ENCODE measurements at places on chromosomes 11 and 22. TPM values are rescaled to one million over a fixed set of nuclear protein-coding genes. Genes with fewer than 3 reads are reported as not detected.

GRCh38 chr11:85089654-85090053, 537.5 kb downstream of the DLG2 start:
- no peak for DNase-seq

DNA sequence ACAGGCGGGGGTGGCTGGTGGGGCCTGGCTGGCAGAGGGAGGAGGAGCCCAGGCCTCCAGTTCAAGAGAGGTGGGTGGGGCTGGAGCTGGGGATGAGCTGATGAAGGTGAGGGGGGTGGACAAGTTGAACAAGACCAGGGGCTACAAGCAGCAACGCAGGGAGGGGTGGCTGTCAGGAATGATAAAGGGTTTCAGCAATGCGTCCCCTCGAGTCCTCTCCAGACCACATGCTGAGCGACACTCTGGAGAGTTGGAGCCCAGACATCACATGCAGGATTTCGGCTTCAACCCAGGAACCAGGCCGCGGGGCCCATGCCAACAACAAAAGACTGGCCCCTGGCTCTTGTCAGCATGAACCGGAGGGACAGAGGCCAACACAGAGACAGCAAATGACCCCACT, 480.3 kb downstream of the BRD1 start:
- no peak for DNase-seq

GRCh38 chr22:44424867-44425693, 73.0 kb downstream of the RTL6 start:
- DNase-seq: no peak

GRCh38 chr11:798093-798713, at the start of gene SLC25A22:
Gene SLC25A22 (minus strand): TSS chr11:798281. CDS start chr11:795006, 3,275 bp downstream.
- no peak for DNase-seq

- no peak for DNase-seq
These were observed 3898.2 kb upstream of the OR11H1 start for GRCh38 chr22:11629661-11630385.

DNA sequence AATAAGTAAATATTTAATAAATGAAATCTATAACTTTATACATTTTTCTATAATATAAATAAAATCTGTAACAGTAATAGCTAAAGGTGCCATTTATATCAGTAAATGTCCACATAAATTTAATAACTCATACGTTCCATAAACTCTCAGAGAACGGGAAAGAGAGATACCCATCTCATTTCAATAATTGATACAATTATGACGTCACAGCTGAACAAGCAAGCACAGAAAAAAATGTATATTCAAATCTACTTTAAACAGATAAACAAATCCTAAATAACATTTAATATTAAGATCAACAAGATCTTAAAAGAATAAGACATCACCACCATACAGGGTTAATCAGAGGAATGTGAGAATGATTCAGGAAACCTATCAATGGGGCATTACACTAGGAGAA, 1136.5 kb downstream of the TBC1D22A start:
- no peak for DNase-seq

- no peak for DNase-seq
These were observed 9.5 kb downstream of the FOLR3 start for GRCh38 chr11:72144807-72145565.

The BTBD10 gene
- 36.1 TPM for polyA plus RNA-seq

The ZNF214 gene
- 14.0 TPM for polyA plus RNA-seq

The SLC22A12 gene
- 3.8 TPM for polyA plus RNA-seq

DNA sequence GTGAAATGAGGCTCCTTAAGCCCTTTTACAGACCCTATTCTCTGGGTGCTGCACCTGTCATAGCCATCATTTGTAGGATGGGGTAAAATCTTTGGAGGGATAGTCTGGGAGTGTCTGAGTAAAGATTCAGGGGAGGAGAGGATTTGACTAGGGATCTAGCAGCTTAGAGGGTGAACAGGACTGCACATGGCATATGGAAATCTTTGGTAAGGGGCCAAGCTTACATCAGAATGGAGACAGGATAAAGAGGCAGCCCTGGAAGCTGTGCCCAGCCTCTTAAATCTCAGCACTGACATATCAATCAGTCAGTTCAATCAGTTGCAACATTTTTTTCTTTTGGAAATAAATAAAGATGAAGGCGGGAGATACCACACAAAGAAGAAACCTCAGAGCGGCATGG, 301.8 kb upstream of the CADM1 start:
- DNase-seq: no peak
